ENCODE measurements at places on chromosomes 3 and 15.

DNA sequence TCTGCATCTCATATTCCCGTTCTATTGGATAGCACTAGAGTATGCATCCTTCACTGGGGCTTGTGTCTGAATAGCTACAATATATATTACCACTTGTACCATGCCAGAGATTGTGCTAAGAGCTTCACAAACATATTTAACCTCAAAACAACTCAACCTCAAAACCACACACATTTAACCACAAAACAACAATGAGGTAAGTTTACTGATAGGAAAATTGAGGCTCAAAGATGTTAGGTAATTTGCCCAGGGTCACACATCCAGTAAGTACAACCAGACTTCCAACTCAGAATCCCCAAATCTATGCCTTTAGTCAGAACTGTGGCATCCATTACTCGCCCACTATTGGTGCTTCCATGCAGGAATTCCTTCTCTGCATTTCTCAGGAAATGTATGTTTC, 220.0 kb downstream of the FAM43A start:
- no peak for DNase-seq

- DNase-seq, result no peak
Measured at GRCh38 chr3:49174397-49174985, 3.1 kb downstream of the KLHDC8B start.

GRCh38 chr15:40756938-40757337, 1.9 kb upstream of the RMDN3 start:
- DNase-seq, result no peak

GRCh38 chr15:74530771-74531143, 10.3 kb upstream of the ARID3B start:
- no peak for DNase-seq

GRCh38 chr15:72541674-72542073, 67.5 kb downstream of the ARIH1 start:
- no peak for DNase-seq

DNA sequence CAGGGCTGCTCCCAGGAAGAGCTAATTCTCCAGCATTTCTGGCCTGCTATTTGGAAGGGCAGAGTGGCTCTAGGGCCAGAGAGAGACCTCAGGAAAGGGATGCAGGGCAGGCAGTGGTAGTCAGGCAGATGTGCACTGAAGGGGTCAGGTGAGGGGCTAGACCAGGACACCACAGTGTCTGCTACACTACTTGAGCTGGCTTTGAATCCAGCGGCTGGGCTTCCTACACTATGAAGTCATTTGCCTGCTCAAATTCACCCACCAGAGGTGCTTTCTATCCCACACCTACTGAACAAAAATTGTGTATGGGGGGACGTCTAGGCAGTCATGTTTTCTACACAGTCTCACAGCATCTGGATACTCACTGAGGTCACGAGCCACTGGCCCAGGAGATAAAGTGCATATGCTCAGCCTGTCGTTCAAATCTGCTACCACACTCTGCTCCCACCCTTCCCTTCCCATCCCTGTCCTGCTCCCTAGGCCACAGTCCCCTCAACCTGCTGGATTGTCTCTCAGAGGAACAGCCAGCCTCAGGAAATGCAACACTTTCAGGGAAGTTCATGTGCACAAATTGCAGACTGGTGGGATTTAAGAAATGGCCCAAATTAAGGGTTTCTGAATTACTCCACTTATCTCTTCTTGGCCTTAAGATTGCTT, 49.9 kb upstream of the SLC6A11 start:
- DNase-seq, result no peak

DNA sequence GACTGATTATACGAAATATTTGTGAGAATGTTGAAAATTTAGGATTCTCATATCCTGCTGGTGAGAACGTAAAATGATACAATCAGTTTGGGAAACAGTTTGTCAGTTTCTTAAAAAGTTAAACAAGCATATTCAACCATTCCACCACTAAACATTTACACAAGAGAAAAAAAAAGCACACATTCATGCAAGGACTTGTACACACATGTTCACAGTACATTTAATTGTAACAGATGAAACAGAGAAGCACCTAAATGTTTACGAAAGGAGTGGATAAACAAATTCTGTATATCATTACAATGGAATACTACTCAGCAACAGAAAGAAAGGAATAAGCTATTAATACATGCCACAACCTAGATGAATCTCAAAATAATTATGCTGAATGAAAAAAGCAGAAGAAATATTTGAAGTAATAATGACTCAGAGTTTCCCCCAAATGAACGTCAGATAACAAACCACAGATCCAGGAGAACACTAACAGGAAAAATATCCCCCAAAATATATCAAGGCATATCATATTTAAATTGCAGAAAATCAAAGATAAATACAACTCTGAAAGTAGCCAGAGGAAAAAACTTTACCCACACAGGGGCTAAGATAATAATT, 14.3 kb downstream of the ANKRD28 start:
- DNase-seq, result no peak

- DNase-seq, result peak; percentile 47
Measured at GRCh38 chr3:49019941-49020329, 1.6 kb upstream of the DALRD3 start.

DNA sequence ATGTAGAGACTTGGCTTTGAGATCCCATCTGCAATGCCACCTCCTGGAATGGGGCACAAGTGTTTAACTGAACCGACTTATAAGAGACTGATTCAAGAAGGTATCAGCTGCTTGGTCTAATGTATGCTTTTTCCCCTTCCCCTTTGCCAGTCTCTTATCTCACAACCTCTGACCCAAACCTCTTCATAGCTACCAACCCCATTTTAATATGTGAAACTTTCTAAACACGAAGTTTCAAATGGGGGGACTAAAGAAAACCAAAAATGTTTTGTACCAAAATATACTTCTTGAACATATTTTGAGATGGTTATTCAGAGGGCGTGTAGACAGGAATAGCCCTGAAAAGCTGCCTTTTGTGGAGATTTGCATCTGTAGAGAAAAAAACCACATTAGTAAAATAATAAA, 73.1 kb downstream of the OXSM start:
- no peak for DNase-seq

GRCh38 chr15:51132384-51133139, 37.9 kb upstream of the TNFAIP8L3 start:
- DNase-seq, result peak; percentile 19

DNA sequence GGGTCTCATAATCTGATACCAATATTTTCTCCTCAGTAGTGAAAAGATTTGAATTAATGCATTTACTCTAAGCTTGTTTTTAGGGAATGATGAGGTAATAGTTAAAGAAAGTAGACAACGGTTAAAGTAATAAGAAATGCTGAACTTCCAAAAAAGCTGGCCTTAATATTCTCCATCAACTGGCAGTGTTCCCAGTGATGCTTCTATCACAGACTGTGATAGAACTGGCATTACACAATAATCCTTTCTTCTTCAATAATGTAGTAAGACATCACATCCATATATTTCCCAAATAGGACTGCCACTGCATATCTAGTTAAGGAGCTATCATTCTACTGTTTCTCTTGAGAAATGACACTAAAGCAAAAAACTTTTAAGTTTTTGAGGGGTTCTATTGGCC, 188.7 kb downstream of the IL5RA start:
- no peak for DNase-seq

DNA sequence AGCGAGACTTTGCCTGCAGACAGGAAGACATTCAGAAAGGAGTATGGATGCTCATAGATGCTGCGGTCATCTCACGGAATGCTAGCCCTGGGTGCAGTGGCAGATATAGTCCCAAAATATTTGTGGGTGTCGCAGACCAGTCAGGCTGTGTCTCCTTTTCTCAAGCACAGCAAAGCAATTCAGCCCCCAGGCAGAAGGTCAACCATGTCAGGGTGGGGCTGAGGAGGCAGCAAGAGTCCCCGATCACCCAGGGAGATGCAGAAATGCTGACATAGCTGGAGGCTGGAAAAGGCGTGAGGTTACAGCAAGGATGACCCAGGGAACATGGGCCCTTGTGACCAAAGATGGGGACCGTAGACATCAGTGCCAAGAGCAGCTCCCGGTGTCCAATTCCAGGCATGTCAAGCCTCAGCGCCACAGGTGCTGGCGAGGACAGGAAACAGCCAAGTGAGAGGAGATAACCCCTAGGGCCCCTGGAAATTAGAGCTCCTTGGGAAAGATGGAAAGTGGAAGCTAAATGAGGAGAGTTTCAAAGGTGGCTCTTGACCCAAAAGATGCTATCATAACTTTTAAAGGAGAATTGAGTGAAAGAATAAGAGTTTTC, 81.2 kb upstream of the ABHD17C start:
- DNase-seq, result no peak

GRCh38 chr3:141965471-141965870, 89.0 kb downstream of the ATP1B3 start:
- no peak for DNase-seq

GRCh38 chr3:120471643-120472042, 20.9 kb upstream of the FSTL1 start:
- DNase-seq, result no peak

GRCh38 chr15:50181969-50182218, at the start of gene SLC27A2:
Gene SLC27A2, plus strand, starts transcription at chr15:50182196. Its CDS starts 232 bp downstream, at chr15:50182428.
- DNase-seq, result no peak

DNA sequence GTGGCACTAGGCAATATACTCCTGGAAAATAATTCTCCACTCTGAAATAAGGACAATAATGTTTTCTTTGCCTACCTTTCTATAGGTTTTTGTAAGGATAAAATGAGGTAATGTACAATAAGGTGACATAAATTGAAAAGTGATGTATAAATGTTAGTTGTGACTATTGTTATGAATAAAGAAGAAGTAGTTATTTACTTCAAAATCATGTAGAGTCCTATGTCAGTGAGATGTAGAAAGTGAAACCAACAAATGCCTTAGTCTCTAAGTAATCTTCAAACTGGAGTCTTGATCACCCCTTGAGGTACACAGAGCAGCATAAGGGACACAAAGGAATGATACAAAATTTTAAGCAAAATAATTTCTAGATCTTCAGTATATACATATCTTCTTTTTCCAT, 60.3 kb upstream of the TP63 start:
- no peak for DNase-seq

Data from HL-60 (cell line).